Activated gamma-delta T cell treated with Interleukin-2 at 50 U/mL for 16 hours (primary cell): ENCODE measurements at places on chromosomes 2 and 18.

DNA sequence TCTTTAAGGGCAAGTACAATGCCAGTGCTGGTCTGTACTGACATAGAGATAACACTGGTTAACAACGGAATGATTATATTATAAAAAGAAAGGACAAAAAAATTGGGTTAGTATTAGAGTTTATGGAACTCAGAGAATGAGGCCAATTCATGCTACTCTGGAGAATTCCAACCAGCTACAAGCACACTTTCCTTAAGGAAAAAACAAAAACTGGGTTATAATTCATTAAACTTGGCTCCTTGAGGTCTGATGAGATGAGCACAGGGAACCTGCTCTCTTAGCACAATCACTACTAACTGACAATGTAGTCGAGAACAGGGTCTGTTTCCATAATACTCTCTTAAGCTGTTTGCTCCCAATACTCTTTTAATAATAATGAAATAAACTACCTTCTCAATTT, 165.3 kb downstream of the NRXN1 start:
- DNase-seq: no peak

GRCh38 chr18:45359275-45360009, 255.8 kb upstream of the SLC14A2 start:
- DNase-seq: no peak

- DNase-seq: no peak
These were observed 1250.1 kb upstream of the GYPC start for GRCh38 chr2:125405816-125406215.

GRCh38 chr2:23311186-23311585, 73.8 kb upstream of the KLHL29 start:
- no peak for DNase-seq

- DNase-seq: peak; percentile 9
These were observed 48.8 kb upstream of the IHH start for GRCh38 chr2:219109471-219109870.

DNA sequence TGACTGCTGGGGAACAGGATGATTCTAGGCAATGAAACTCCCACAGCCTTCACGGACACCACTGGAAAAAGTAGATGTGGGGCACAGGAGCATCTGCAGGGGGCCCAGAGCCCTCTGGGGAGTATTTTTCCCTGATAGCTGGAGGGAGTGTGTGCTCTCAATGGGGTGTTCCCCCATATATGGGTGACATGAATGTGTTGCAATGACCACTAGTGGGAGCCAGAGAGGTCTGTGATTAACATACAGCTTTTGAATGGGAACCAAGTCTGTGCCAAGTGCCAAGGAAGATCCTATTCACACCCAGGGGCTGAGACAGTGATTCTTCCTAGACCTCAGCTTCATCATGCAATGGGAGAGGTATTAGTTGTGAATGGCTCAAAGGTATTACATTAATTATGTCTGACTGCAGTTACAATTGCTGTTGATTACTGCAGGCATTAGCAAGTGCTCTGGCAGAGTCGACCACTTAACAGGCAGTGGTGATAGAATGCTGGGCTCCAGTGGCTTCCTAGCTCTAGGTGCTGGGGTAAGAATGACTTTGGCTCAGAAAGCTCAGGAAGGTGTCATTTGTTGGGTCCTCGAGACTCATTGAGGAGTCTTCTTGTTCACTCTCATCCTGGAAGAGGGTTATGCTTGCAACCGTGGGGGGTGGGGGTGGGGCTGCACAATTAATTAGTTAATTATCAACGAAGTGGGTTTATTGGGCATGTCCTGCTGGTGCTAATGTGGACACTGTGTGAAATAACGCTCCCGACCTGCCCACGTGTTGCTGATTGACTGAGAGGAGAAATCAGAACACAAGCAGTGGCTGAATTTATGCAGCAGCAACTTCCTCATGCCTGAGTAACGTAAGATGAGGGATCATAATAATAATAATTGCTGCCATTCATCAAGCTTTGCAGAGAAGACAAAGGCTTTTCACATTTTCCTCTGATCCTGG, 194.1 kb downstream of the CLIP4 start:
- peak; percentile 46 for DNase-seq

DNA sequence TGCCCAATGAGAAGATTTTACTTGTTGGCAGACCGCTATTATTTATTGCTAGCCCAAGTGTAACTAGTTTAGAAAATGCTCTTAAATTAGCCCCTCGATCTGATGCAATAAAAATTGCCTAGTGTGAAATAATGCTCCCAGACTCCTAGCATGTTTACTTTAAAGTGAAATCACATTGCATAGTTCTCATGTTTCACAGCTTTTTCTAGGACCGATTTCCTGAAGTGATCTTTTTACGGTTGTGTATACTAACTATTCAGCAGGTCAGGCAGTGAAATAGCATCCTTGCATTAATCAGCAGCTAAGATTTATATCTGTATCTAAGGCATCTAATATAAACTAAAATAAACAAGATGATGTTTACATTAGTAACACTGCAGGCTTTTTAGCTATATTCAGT, 52.4 kb downstream of the PMS1 start:
- no peak for DNase-seq

DNA sequence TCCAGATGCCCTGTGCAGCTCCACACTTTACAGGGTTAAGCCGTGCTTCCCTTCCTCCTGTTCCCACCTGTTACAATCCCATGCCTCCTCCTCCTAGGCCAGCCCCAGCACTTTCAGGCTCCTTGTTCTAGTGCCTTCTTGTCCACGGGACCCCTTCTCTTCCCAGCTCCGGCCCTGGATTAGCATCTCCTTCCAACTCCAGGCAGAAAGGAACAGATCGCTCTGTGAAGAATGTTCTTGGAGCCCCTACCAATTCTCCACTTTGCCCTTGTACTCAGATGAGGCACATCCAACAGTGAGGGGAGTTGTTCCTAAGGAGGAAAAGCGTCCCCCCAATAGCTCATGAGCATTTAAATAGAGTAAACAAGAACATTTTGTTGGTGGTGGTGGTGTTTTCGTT, 72.7 kb downstream of the CABLES1 start:
- DNase-seq: no peak

DNA sequence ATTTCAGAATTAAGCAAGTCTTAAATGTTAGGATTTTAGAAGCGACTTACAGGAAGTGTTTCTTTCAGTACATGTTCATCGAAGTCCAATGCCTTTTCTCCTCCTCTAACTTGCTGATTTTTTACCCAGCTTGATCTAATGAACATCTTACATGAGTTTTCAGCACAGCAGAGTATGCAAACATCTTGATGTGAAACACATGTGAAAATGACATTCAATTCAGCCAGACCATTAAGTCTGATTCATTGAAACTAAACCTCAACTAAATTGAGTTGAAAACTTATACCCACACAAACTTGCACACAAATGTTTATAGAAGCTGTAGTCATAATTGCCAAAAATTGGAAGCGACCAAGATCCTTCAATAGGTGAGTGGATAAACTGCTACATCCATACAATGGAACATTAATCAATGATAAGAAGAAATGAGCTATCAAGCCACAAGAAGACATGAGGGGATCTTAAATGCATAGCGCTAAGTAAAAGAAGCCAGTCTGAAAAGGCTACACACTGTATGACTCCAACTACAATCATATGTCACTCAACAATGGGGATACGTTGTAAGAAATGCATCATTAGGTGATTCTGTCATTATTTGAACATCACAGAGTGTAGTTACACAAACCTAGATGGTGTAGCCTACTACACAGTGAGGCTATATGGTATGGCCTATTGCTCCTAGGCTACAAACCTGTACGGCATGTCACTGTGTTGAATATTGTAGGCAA, 18.5 kb downstream of the PSTPIP2 start:
- no peak for DNase-seq

DNA sequence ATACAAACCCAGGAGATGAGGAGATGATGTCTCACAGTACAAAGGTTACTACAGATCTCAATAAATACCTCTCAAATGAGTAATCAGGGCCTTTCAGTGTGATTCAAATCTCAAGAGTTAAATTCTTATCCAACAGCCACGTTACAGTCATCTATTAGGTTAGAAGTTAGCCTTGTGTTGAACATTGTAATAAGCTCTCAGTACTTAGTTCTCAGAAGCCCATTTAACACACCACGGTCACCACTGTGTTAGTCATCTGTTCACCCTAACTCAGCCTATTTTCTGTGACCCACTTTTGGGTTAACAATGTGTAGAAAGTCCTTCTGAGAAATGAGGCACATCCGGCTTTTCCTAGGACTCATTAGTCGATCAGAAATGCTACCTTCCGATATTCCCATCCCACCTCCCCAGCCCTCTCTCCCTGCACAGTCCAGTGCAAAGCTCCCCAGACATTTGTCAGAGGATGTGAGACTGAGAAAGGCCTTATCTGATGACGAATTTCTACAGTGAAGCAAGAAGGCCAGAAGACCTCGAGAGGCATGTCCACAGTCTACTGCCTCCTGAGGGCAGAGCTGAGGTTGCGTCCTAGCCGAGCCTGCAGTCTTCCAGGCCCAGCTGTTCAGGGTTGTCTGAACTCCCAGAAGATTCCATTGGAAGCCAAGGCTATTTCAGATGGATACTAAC, 92.6 kb downstream of the ACTR2 start:
- no peak for DNase-seq

DNA sequence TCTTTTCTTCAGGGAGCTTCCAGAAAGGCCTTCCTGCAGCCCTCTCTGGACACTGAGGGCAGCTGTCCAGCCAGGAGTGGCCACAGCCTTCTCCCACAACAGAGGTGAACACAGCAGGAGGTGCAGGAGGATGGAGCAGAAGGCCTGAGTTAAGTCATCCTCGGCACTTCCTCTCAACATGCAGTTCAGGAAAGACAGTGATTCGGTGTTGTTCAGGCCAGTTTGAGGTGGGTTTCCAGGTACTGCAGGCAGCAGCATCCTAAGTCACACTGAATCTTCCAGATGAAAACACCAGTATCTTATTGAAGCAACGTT, 225.3 kb upstream of the PXDN start:
- DNase-seq: no peak

GRCh38 chr2:31693882-31694281, 113.1 kb upstream of the SRD5A2 start:
- no peak for DNase-seq

GRCh38 chr2:139613264-139613663, 833.1 kb upstream of the NXPH2 start:
- DNase-seq: no peak

DNA sequence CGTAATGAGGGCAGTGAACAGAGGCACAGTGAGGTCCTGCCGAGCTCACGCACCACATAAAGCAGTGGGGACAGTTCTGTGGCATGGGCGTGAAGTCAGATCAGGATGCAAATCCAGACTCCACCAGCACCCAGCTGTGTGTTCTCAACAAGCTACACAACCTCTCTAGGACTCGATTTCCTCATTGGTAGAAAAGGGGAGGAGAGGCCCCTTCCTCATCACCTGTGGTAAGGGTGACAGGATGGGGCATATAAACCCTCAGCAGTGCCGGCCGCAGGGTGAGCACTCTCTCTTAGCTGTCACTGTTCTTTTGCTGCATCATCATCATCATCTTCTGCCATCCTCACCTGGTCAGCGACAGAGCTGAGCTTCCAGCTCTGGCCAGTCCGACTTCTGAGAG, 54.8 kb downstream of the C2orf76 start:
- DNase-seq: no peak

DNA sequence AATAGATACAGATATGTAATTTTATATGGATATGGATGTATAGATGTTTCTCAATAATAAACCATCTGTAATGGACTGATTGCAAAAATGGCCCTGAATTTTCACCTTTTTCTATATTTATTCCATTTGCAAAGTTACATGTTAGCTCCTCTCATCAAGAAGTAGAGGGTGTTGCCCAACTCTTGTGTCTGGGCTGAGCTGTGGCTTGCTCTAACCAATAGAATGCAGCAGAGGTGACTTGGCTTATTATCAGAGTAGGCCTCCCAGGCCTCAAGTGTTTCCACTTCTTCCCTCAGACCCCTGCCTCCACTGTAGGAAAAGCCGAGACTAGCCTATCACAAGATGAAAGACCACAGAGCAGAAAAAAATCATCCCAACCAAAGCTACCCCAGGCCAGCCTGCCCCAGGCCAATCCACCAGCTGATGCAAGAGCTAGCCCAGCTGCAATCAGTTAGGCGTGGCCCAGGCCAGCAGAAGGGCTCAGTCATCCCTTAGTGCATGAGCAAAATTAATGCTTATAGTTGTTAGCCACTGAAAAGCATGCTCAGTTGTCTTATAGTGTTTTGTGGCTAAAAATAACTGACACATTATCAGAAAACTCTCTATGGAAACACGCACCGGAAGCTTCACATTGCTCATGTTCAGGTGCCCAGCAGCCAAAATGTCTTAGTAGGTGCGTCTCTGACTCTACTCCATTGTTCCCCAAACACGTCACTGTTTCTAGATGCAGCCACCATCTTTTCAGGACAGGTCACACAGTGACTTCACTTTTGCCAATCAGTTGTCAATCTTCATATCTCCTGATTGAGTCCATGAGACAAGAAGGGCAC, 464.0 kb downstream of the FBXO15 start:
- no peak for DNase-seq

DNA sequence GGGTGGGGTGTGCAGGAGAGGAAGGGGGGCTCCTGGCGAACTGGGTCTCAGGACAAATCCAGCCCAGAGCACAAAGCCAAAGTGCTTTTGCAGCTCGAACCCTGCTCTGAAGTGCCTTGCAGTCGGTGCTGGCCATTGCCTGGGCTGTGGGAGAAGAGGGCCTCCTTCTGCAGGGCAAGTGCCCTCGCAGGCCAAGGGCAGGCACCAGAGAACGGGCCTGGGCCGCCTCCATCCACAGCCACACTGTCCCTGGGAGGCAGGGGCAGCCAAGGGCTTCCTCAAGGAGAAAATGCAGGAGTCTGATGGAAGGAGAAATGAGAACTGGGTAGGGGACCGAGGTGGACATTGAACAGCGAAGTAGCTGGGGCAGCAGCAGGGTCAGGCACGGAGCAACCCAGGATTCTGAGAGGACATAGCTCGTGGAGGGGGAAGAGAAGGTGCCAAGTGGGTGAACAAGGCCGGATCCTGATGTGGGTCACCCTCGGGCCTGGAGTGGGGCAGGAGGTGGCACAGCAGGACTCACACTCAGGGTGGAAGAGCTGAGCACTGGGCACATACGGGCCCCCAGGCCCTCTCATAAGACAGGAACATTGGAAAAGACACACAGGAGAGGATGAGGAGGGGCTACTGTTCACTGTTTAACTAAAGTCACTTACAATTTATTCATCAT, 312.8 kb upstream of the SALL3 start:
- DNase-seq: no peak

GRCh38 chr2:33380001-33380609, 96.3 kb upstream of the RASGRP3 start:
- DNase-seq: no peak

DNA sequence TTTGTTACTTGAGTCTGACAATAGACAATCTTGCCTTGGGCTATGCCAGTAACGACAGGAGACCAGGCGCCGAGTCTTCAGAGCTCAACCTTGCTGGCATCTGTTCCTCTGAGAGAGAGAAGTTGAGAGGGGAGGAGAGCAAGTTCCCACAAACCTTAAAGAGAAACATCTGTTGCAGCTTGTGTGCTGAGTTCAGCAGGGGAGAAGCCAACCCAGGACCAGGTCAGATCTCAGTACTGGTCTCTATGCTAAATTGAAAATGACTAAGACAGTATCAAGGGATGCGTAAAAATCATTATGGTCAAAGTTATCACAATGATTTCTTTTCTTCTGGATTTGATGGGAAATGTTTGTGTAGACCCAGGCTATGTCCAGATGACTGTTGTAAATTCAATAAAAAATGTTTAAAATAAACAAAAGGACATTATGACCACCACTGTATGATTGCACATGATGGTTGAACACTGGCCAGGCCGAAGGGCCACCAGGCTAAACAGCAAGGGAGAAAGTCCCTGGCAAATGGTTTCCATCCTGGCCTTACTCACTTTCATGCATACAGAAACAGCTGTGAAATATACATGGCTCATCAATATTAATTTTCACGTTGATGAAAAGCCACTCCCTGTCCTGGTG, 100.3 kb upstream of the PMAIP1 start:
- DNase-seq: no peak

GRCh38 chr2:211994806-211995205, 543.8 kb downstream of the ERBB4 start:
- no peak for DNase-seq
